Activated gamma-delta T cell treated with Interleukin-2 at 50 U/mL for 16 hours (primary cell): ENCODE measurements at places on chromosomes 5 and 9.

DNA sequence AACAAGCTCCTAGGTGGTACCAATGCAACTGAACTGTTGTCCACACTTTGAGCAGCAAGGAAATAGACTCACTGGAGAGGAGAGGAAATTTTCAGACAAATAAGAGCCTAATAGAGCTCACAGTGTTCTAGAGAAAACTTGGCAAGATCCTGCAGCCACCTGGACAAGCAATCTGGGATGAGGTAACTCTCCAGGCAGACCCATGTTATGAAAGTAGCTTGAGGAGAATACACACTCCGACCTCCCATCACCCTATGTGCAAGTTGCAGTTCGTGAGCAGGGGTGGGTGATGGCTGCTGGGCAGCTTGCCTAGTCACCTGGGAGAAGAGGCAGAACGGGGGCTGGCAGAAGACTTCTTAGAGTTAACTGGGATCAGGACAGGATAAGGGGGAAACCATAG lies 102.2 kb downstream of the KLF4 start:
- no peak for DNase-seq

DNA sequence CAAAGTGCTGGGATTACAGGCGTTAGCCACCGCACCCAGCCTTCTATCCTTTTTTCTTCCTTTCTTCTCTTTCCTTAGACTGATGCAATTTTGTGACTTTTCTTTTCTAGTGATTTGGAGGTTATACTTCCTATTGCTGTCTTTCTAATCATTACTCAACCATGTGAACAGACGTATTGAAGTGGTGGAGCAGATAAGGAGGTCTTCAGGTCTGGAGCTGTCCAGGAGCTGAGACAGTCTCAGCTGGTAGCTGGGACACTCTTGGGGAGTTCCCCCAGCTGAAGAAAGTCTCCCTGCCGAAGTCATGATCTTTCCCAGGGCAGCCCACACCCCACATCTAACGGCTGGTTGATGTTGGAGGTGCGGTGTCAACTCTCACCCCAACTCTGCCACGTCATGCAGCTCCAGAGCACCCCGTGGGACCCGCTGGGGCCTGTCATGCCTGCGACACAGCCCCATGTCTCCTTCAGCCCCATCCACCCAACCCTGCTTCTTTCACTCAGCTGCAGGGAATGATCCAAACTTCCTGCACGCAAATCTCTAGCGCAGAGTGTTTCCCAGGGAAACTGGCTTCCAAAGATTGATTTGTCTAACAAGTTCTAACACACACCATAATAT lies 41.1 kb downstream of the NSUN2 start:
- no peak for DNase-seq

DNA sequence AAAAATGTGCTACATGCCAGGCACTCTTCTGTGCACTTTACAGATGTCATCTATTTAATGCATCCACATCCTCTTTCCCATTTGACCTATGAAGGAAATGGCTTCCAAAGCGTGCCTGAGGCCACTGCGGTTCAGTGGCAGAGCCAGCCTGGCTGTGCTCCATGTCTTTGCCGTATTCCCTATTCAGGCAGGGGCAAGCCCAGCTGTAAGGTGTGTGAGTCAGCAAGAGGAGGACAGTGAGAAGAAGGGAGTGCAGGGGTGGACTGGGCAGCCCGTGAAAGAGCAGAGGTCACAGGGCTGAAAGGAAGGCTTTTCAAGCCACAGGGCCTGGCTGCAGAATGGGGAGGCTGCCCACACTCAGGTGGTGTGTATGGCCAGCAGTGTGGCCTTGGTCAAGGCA lies 91.7 kb downstream of the HRH2 start:
- no peak for DNase-seq

- no peak for DNase-seq
These were observed 37.7 kb upstream of the LPCAT1 start for GRCh38 chr5:1561402-1561929.

DNA sequence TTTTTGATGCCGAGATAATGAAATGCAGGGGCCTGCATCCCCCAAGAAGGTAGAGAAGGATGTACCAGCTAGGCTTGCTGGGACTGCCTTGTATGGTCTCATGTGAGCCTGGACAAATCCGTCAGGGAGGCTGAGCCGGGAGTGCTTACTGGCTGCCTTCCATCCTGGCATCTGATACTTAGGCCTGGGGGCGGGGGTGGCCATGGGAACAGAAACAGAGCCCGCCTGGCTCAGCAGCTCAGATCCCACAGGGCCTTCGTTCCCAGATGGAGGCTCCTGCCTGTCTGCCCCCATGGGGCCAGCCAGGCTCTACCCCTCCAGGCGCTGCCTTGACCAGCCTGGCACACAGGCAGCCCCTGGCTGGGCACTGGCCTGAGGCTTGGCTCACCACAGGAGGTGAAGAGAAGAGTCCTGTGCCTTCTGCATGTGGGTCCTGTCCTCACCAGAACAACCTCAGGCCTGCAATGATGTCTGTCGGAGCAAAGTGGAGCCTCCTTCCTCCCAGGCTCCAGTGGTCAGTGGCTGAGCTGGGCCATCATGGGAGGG lies 10.5 kb upstream of the SPATA31E1 start:
- no peak for DNase-seq

DNA sequence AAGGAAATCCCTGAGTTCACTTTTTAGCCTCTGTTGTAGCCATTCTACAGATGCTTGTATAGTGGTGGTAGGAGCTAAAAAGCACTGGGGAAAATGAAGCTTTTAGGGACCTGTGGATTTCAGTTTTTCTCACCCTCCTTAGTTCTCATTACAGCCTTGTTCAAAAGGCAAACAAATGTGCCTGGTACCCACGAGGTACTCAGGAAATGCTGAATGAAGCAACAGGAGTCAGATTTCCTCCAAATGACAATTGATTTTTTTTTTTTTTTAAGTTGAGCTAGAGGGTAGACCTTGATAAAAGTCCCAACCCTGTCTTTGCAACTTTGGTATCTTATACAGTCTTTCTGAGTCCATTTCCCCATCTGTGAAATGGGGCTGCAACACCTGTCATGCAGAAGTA lies 21.3 kb upstream of the TMOD1 start:
- DNase-seq: no peak

- no peak for DNase-seq
These were observed 438.2 kb downstream of the ARHGEF28 start for GRCh38 chr5:74064225-74064624.

DNA sequence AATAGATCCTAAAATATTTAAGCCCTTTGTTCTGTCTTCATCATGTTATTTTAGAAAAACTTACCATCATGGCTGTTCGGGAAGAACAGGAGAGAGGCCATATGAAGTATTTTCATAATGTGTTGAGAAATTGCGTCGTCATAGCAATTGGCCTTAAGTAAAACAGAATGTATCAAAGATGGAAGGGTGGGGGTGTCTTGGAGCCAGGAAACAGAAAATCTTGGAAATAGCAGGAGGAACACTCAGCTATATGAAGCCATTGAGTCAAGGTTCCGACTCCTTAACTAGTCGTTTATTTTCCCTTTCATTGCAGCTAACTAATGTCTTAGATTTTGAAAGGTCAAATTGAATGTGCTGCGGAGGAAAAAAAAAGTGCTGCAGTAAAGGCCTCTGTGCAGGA lies 1.3 kb downstream of the SPTAN1 start:
- DNase-seq: no peak

- no peak for DNase-seq
These were observed 52.2 kb downstream of the COL5A1 start for GRCh38 chr9:134693641-134694367.

GRCh38 chr5:50947906-50948683 lies 281.7 kb downstream of the PARP8 start:
- DNase-seq: no peak

DNA sequence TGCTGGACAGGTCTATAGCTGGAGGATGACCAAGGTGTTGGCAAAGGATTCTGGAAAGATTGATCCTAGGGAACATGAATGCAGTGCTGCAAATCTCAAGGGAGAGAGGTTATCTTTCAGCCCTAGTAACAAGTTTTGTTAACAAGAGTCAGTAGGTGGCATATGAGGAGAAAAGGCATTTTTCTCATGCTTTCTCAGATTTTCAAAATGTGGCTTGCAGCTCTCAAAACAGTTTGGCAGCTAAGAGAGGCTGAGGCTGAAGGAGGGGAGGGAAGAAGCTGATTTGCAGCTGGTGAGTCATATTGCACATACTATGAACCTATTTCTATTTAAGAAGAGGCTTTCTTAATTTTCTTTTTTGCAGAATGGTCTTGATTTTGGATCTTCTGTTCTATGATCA lies 64.3 kb upstream of the PCA3 start:
- DNase-seq: no peak

DNA sequence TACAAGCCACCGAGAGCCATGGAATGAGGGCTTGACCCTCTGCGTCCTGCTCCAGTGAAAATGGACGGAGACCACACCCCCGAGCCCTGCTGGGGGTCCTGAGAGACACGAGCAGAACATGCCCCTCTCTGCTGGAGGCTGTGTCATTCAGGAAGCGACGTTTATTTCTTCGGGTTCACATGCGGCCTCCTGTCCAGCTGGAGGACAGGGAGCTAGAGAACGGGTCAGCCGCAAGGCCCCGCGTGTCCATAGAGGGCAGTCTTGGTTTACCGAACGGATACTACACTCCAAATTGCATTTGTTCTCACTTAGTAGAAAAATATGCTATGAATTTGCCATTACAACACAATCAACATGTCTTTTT lies 36.1 kb downstream of the MRPL36 start:
- DNase-seq: peak; percentile 21

- no peak for DNase-seq
These were observed 1774.7 kb upstream of the ACO1 start for GRCh38 chr9:30609713-30610112.

DNA sequence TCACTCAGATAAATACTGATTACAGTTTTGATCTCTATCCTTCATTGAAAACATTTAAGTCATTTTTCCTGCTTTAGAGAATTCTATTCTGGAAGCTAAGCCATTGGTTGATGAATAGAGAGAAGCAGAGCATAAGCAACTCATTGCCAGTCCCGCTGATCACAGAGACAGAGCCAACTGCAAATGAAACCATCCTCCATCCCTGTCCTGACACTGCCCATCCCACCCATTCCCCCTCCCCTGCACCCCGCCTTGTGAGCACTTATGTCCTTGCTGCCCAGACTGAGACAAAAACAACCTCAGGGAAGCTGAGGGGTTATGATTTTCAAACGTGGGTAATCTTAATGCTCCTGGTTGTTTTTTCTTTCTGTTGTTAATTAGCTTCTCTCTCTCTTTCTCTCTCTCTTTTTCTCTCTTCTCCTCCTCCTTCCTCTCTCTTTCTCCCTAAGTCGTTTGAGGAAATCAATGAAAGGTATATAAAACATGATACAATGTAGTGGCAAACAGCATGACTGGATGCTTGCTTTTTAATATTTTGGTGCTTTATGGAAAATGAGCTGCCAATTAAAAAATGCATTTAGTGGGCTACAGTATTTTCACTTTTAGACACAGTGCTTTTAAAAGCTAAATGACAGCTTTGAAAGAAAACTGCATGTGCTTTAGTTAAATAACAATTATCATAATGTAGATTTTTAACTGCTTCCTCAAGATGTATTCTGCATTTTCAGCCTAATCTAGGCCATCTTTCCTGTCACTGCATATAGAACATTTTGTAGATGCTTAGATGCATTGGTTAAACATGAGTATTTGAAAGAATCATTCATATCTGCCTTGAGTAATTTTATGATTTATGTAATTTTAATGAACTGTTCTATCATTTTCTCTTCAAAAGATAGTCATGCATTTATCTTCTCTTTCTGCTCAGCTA lies 57.3 kb downstream of the CMYA5 start:
- no peak for DNase-seq

DNA sequence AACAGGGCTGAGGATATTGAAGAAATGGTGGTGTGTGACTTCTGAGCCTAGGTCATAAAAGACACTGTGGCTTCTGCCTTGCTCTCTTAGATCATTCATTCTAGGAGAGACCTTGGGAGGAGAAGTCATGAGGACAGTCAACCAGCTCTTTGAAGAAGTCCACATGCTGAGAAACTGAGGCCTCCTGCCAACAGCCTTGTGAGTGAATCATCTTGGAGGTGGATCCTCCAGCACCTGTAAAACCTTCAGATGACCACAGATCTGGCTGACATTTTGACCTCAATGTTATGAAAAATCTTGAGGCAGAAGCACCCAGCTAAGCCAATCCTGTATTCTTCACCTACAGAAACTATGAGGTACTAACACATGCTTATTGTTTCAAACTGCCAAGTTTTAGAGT lies 165.9 kb downstream of the CARTPT start:
- DNase-seq: no peak

DNA sequence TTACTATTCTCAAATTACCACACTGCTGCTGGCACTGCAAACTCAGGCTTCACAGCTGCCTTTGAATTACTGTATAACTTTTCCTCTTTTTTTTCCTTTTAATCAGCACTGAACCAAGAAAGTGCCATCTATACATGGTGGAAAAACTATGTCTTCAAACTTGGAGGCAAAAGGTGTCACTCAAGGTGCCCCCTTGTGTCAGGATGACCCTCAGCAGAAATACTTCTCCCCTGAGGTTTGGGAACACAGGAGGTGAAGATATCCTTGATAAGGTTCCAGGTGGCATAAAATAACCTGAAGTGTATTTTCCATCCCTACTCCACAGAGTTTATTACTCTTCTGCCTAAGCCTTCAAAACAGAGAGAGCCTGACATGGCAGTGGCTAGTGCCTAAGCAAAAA lies 14.5 kb downstream of the FRMD3 start:
- no peak for DNase-seq

- no peak for DNase-seq
These were observed 12.4 kb downstream of the TLX3 start for GRCh38 chr5:171321447-171321846.

GRCh38 chr5:113219695-113220094 lies 215.1 kb downstream of the TSSK1B start:
- DNase-seq: no peak

DNA sequence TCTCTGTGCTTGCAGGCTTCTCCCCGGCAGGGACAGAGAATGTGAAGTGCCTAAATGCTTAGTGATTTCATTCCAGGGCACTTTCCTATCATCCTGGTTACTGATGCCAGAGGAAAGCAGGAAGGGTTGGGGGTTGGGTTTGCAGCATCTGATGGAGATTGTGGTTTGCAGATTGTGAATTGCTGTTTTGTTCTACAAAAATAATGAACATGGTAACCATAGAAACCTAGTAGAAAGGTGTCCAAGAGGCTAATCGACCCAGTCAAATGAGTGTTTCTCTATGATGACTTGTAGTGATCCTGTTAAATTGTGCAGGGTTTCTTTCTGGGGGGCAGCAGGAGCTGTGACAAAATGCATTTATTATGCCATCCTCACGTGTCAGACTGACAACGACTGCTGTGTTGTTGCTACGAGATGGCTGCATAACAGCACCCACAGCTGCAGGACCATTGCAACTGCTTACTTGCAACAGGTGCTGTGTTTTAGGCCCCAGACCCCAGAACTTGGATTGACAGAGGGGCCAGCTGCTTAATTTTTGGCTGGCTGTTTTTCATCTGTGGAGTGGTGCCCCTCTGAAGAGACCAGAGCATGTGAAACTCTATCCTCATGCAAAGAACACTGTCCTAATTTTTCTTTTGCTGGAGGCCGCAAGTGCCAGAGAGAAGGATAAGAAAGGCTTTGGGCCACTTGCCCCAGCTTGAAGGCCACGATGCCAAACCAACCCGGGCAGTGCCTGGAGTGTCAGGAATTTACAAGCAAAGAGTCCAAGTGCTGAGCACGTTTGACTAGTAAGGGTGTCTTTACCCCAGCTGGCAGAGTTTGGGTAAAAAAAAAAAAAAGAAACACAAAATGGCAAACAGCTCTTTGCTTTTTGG lies 397.8 kb downstream of the GADD45G start:
- DNase-seq: no peak
